M059J (cell line): ENCODE measurements at places on chromosomes 13 and 19.

DNA sequence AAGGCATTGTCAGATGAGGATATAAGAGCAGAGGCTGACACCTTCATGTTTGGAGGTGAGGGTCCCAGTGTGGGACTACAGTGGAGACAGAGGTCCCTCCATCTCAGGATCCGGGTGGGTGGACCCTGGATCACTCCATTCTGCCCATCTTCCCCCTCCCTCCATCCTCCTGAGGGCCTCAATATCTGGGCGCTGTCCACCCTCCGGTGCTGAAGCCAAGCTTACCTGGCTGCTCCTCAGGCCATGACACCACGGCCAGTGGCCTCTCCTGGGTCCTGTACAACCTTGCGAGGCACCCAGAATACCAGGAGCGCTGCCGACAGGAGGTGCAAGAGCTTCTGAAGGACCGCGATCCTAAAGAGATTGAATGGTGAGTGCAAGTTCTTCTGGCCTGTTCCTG, 11.9 kb downstream of the CYP4F12 start:
- no peak for DNase-seq

DNA sequence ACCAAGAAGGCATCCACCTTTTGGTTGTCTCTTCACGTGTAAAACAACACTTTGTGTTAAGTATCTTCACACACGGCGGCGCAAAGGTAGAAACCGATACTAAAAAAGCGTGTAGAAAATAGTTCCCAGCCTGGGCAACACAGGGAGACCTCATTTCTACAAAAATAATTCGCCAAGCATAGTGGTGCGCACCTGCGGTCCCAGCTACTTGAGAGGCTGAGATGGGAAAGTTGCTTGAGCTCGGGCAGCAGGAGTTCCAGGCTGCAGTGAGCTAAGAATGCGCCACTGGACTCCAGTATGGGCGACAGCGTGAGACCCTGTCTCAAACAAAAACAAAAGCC, 573 bp upstream of the ERCC5 start:
- DNase-seq: no peak

- peak; percentile 18 for DNase-seq
Observed at GRCh38 chr19:51317376-51317775, 5.9 kb downstream of the IGLON5 start.

- peak; percentile 19 for DNase-seq
Observed at GRCh38 chr13:46211116-46211482, 629 bp upstream of the LRRC63 start.

GRCh38 chr13:27425918-27426630, 1.7 kb downstream of the GTF3A start:
- peak; percentile 90 for DNase-seq

DNA sequence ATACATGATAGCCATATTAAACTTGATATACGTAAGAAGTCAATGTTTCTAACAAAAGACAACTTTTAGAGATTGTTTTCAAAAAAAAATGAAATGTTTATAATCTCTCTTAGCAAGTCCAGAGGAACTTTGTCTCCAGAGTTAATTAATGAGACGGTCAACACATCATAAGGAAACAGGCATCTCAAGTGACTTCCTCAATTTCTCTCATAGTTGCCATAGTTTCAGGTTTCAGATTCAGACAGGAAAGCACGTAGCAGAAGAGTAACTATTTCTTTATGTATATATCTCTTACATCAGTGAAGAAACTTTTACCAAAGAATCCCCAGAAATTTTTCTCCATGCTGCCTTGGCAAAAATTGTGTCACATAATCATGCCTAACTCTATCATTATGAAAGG, 159.6 kb upstream of the ATXN8OS start:
- no peak for DNase-seq

DNA sequence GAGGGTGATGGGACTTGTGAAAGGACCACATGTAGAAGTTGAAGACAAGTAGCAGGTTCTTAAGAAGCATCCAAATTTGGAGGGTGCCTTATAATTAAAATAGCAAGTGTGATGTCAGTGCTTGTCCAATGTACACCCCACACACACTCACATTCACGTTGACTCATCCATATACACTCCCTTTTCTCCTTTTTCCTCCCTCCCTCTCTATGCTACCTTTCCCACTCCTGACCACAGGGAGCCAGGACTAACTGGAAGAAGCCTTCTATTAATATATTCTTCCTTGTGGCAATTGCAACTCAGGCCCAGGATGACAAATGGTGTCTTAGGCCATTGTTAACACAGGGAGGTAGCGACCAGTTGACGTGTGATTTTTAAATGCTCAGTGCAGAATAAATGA, 16.3 kb upstream of the GPR183 start:
- peak; percentile 76 for DNase-seq

DNA sequence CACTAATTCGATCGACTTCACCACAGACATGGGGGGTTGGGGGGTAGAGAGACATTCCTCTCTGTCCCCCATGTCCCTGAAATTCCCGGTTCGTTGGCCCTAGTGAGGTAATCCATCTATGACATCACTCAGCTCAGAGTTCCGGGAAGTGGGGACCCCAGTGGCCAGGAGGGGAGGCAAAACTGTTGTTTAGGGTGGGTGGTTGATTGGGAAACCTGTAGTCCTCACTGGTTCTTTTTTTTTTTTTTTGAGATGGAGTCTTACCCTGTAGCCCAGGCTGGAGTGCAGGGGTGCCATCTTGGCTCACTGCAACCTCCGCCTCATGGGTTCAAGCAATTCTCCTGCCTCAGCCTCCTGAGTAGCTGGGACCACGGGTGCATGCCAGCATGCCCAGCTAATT, at the start of gene ARRDC5:
Gene ARRDC5, minus strand, starts transcription at position 101 of the 400 bp plus-strand sequence. Its CDS starts 71 bp downstream, at position 30.
- no peak for DNase-seq

GRCh38 chr19:44476559-44477408, 23.5 kb downstream of the ZNF180 start:
- peak; percentile 35 for DNase-seq

- DNase-seq: peak; percentile 31
Observed at GRCh38 chr19:47542030-47542475, 27.2 kb upstream of the NAPA start.

DNA sequence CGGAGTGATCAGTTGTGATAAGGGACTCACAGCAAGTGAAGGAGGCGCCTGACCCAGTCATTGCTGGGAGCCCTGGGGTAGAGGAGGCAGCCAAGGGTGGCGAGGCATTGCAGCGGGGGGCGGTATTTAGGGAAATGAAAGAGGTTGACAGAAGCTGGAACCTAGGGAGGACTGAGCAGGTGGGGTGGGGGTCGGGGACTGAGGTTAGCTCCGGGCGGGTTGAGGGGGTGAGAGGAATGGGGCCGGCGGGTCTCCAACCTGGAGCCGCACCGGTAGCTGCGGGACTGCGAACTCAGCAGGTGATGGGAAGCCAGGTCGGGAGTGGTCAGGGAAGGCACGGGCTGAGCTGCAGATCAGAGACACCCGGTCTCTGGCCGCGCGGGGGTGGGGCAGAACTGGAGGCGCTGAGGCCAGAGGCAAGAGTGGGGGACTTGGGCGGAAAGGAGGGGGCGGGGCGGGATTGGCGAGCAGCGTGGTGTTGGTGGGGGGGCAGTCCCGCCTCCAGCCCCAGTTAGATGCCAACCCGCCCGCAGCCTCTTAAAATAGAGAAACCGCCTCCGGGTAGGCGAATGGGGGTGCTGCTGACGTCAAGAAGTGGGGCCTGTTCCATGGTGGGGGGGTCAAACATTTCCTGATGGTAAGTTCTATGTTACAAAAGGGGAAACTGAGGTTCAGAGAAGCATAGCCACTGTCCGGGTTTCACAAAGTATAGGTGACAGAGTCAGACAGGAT, 1.5 kb downstream of the MAST3 start:
- no peak for DNase-seq

GRCh38 chr19:29603308-29603707, 2.8 kb upstream of the POP4 start:
- no peak for DNase-seq

- no peak for DNase-seq
Observed at GRCh38 chr13:109794095-109794494, 7.7 kb upstream of the IRS2 start.

DNA sequence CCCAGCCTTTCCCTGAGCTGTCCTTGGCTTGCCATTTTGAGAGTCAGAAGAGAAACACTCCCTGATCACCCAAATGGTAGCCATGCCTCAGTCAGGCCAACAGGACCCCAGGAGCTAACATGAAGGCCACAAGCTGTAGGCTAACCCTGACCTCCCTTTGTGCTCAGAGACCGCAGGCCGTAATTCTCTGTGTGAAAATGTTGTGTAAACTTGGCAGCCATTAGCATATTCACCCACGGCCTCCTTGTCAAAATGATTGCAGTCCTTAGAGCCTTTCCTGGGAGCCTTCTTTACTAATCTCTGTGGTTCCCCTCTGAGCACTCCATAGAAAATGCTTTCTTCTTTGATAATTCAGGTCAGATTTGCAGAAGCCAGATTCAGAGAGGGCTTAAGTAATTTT, 418.9 kb downstream of the COG6 start:
- no peak for DNase-seq

GRCh38 chr19:3852614-3853254, 16.1 kb downstream of the ZFR2 start:
- peak; percentile 96 for DNase-seq

DNA sequence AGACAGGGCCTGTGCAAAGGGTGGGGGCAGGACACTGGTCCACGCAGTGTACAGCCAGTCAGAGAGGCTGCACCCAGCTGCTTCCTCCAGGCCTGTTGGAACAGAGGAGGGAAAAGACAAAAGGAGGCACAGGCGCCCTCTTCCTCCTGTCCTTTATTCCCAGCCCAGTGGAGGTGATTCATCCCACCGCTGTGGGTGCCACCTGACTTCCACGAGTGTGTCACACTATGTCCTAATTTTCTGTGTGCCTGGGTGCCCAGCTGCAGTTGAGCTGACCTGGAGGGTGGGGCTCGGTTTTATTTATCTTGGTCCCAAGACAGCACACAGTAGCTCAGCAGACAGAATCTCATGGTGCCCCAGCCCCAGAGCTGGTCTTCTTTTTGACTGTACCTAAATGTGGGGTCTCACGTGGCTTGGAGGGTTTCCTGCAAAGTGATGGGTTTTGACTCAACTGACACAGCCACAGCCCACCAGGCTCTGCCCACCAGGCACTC, 9.0 kb downstream of the EPS15L1 start:
- DNase-seq: peak; percentile 67

DNA sequence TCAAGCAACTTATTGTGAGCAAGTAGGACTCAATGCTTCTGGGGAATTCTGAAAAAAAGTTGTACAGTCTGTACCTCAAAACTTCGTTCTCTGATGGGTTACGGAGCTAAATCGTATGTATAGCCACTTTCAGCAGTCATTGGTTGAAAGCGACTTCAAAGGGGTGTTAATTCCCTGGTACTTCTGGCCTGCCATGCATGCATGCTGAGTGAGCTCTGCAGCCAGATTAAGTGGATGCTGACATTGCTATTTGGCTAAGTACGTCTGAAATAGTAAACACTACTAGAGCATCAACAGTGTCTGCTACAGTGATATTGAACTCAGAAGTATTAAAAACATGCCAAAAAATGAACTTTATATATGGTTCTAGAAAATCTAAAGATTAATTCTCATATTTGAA, 1183.1 kb upstream of the PCDH20 start:
- DNase-seq: no peak
